ENCODE measurements at places on chromosomes 6 and 20. TPM values are rescaled to one million over a fixed set of nuclear protein-coding genes. Genes with fewer than 3 reads are reported as not detected.

DNA sequence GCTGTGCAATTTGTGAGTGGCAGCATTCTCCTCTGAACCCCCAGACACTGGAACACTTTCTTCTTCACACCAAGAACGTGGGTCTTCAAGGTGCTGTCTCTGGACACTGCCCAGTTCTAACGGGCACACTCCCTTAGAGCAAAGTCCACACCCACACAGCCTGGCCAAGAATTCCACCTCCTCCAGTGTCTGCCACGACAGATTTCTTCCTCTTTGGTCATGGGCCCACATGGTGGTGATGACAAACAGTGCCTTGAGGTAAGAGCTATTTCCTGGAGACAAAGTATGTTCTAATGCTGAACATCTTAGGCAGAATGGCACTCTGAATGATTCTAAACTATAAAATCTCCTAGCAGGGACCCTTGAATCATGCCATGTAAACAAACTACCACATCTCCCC lies 25.5 kb upstream of the SSTR4 start:
- no peaks in the 10 kb centered on the region for H3K36me3 ChIP-seq
- H3K27me3 ChIP-seq: no peaks in the 10 kb centered on the region
- no peak for DNase-seq
- H3K4me1 ChIP-seq: no peaks in the 10 kb centered on the region
- H3K4me3 ChIP-seq: no peak overlapping the region
- no peak overlapping the region for H3K27ac ChIP-seq

GRCh38 chr6:53986721-53987521 lies 124.3 kb upstream of the MLIP start:
- no peaks in the 10 kb centered on the region for H3K4me1 ChIP-seq
- no peak for DNase-seq
- no peaks in the 10 kb centered on the region for H3K27me3 ChIP-seq
- H3K4me3 ChIP-seq: no peak overlapping the region
- no peaks in the 10 kb centered on the region for H3K36me3 ChIP-seq

DNA sequence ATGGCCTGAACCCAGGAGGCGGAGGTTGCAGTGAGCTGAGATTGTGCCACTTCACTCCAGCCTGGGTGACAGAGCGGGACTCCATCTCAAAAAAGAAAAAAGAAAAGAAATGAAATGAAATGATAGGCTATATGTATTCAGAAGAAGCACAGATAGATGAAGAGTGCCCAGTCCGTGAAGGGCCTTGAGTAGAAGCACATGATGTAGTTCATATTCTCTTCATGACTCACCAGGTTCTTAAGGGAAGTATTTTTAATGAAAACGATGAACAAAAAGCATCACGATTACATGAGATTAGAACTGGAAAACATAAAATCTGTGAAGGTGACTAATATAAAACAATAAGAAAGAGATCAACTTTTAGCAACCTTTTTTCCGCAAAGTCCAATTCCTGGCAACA lies 29.8 kb downstream of the TPD52L1 start:
- H3K27ac ChIP-seq: no peak overlapping the region
- no peaks in the 10 kb centered on the region for H3K36me3 ChIP-seq
- no peaks in the 10 kb centered on the region for H3K27me3 ChIP-seq

GRCh38 chr20:2387180-2387577 lies 6.5 kb downstream of the TGM6 start:
- no peak overlapping the region for H3K27ac ChIP-seq
- DNase-seq: no peak
- H3K4me3 ChIP-seq: no peak overlapping the region
- H3K4me1 ChIP-seq: no peaks in the 10 kb centered on the region
- no peaks in the 10 kb centered on the region for H3K36me3 ChIP-seq

GRCh38 chr20:31835977-31836852 lies 9.2 kb downstream of the FOXS1 start:
- H3K4me1 ChIP-seq: peaks cover 6% of the 10 kb centered on the region
- no peak overlapping the region for H3K4me3 ChIP-seq
- H3K36me3 ChIP-seq: no peaks in the 10 kb centered on the region

DNA sequence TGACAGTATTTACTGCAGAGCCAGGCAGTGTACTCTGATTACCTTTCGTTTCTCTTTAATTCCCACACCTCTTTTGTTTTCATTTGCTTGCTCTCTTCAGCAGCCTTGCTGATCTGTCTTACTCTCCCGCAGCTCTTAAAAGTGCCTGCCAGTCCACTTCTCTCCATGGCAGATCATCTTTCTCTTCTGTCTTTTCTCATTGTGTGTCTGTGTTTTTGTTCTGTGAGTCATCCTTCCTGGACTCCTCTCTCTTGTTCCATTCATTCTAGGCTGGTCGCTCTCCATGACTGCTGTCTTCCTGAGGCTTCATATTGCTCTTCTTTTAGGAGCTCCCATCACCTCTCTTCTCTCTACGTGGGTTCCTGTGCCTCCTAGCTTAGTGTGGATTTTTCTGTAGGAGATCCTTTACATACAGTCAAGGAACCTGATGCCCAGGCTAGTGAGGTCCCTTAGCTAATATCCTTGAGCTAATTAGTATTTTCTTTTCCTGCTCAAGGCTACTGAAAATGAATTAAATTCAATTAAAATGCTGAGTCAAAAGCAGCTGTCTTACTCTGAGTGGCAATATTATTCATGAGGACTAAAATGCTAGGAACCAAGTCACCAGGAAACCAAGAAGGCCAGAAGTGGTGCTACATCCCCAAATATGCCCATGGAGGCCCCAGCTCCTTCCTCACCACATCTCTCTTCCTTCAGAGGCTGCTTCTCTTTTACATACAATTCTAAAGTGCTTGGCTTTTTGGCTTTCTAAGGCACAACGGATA lies 86.1 kb downstream of the SLX4IP start:
- H3K27me3 ChIP-seq: no peaks in the 10 kb centered on the region
- no peak overlapping the region for H3K4me3 ChIP-seq
- DNase-seq: no peak
- no peaks in the 10 kb centered on the region for H3K36me3 ChIP-seq
- H3K4me1 ChIP-seq: peaks cover 11% of the 10 kb centered on the region
- H3K27ac ChIP-seq: no peak overlapping the region

GRCh38 chr6:25623879-25624278 lies 28.1 kb upstream of the SCGN start:
- no peaks in the 10 kb centered on the region for H3K27me3 ChIP-seq
- no peak for DNase-seq
- no peak overlapping the region for H3K4me3 ChIP-seq
- H3K36me3 ChIP-seq: no peaks in the 10 kb centered on the region
- no peak overlapping the region for H3K27ac ChIP-seq
- H3K4me1 ChIP-seq: peaks cover 16% of the 10 kb centered on the region

DNA sequence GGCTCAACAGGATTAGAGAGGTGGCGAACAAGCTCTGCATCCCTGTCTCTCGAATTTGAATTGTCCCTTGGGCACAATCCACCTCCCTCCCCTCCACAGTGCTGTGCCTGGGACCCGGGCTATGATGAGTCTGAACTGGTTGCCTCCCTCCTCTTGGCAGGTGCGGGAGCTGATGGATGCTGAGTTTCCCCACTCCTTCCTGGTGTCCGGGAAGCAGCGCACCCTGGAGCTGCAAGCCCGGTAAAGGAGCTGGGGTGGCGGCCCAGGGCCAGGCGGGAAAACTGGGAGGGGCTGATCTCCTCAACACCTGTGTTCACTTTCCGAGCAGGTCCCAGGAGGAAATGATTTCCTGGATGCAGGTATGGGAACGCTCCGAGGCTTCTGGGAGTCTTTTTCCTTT lies 14.9 kb downstream of the FGD2 start:
- H3K27me3 ChIP-seq: no peaks in the 10 kb centered on the region
- H3K27ac ChIP-seq: no peak overlapping the region
- peak; percentile 68 for DNase-seq
- H3K4me1 ChIP-seq: peaks cover 49% of the 10 kb centered on the region
- H3K4me3 ChIP-seq: no peak overlapping the region
- H3K36me3 ChIP-seq: no peaks in the 10 kb centered on the region

GRCh38 chr20:15475483-15475882 lies 1097.8 kb downstream of the KIF16B start:
- no peak overlapping the region for H3K27ac ChIP-seq
- H3K4me1 ChIP-seq: no peaks in the 10 kb centered on the region
- DNase-seq: peak; percentile 27
- no peak overlapping the region for H3K4me3 ChIP-seq
- H3K36me3 ChIP-seq: no peaks in the 10 kb centered on the region
- H3K27me3 ChIP-seq: no peaks in the 10 kb centered on the region

DNA sequence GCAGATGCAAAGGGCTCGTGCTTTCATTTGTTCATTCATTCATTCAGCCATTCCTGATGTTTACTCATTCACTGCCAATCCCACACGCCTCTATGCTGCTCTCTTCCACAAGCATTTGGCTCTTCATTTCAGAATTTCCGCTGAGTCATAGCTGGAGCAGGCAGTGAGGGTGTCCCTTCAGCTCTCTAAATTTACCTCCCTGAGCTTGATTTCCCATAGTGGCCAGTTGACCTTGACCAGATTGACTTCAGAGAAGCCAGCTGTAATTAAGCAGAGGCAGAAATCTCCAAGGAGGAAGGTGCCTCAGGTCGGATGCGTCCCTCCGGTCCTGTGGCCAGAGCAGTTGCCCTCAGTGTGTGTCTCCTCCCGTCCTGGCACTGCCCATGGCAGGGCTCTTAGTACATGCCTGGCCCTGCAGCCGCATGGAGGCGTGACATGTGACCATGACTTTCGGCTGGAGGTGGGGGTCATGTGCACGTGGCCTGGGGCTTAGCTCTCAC lies 267.2 kb upstream of the ECI2 start:
- no peaks in the 10 kb centered on the region for H3K36me3 ChIP-seq
- H3K27me3 ChIP-seq: no peaks in the 10 kb centered on the region
- peaks cover 3% of the 10 kb centered on the region for H3K4me1 ChIP-seq
- peak; percentile 34 for DNase-seq

DNA sequence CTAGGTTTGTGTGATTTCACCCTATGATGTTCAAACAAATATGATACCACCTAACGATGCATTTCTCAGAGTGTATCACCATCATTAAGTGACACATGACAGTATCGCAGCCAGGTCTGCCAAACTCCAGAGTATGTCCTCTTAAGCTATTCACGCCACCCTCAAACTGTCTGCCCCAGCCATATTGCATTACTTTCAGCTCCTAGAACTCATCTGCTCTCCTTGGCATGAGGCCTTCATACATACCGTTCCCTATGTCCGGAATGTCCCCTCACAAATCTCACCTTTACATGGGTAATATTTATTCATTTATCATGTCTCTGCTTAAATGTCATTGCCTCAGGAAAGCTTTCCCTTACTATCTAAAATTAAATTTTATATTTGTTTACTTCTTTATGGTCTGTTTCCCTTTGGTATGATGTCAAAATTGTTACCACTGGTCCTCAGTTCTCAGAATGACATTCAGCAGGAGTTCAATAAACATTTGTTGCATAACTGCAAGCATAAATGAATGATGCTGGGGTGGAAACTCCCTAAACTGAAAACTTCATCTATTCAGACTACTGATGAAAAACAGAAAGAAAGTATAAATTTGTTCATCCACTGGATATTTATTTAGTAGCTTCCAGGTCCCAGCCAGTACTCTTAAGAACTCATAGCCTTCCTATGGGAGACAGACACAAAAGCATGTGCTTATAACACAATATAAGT lies 3.2 kb downstream of the SESN1 start:
- H3K4me3 ChIP-seq: no peak overlapping the region
- H3K27ac ChIP-seq: no peak overlapping the region
- H3K36me3 ChIP-seq: no peaks in the 10 kb centered on the region
- DNase-seq: no peak
- H3K27me3 ChIP-seq: no peaks in the 10 kb centered on the region

SLC22A16 gene
- total RNA-seq: not detected

KCNK5 gene
- 31.0 TPM for total RNA-seq

GPLD1 gene
- total RNA-seq: 0.66 TPM
